Stimulated activated CD4-positive, alpha-beta T cell treated with anti-CD3 and anti-CD28 coated beads, TNF-alpha, amount 100 ng/mL, for 1 hour (primary cell): ENCODE measurements at places on chromosomes 3 and 15.

DNA sequence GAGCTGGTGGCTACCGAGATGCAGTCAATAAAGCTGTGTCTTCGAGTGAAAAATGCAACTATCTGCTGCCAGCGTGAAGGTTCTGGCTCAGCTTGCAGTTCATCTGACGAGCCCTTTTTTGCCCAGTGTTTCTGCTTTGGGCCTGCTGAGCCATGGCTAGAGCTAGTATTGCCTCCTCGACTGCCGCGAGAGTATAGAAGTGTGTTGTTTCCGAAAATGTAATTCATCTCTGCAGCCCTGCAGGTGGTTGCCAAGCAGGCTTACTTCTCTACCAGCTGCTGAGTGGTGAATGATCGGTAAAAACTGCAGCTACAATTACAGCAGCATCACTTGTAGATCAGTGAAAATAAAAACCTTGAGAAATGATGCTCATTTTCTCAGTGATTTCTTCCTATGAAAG lies 114.8 kb downstream of the DLG1 start:
- DNase-seq = no peak

- DNase-seq = no peak
Observed at GRCh38 chr3:129286081-129286480, 7.4 kb downstream of the HMCES start.

DNA sequence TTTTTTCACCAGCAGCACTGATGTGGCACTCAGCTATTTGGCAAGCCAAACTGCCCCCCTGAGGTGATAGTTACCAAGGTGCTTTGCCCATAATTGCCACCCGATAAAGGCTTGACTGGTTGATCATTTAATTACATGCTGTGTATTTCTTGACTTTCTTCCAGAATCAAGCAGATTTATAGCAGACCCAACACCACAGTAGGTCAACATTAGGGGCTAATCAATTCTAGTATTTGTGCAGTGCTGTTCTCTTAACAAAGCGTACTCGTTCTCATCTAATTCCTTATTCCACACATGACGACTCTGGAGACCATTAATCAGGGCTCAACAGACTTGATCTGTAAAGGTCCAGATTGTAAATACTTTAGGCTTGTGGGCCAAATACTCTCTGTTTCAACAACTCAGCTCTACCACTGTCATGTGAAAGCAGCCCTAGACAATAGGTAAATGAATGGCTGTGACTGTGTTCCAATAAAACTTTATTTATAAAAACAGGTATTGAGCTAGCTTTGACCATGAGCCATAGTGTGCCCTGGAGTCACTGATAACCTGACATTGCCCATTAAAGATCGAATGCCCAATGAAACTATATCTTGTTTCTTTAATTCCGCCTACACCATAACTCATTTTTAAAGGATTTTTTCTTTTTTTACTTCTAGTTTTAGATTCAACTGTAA lies 119.1 kb upstream of the TMC3 start:
- DNase-seq = no peak

DNA sequence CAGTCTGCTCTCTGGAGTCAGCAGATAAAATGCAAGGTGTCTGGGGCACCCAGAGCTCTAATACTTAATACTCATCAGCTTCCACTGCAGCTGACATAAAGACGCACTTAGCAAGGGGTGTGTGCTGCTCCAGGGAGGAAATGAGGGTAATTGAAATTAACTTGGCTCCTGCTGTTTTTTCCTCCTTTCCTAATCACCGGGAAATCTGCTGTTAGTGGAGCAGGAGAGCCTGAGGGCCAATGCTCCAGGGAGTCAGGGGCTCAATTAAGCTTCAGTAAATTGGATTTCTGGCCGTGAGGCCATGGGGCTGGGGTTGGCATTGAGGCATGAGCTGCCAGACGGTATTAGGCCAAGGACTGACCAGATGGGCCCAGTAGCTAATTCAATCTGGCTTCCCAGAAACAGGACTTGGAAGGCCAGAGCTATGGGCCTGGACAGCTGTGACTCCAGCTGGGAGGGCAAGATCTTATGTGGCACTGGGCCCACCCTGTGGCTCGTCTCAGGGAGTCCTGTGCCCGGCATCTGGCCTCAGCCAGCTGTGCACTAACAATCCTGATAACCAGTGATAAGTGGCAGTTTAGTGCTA lies 30.7 kb upstream of the CHRNB4 start:
- DNase-seq = no peak
